Pancreas (tissue), 10 donors: ENCODE measurements at places on chromosomes 7 and 10.

DNA sequence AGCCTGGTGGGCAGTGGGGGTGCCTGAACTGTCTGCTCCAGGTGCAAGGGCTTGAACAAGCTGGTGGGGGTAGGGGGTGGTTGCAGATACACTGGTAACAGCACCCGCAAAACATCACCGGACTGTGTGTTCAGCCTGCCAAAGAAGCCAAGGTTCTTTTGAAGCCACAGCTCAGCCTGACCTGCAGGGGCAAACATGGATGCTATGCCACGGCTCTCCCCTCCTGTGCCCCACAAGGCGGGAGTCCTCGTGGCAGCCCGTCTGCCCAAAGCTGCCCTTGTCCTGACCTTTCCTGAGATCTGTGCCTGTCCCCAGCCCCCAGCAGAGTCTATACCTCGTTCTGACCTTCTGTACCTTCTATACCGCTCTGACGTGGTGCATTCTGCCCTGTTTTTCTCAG lies 285.7 kb downstream of the GLRX3 start:
- DNase-seq = no peak
- H3K27ac ChIP-seq = no peak overlapping the region
- H3K27me3 ChIP-seq = no peaks in the 10 kb centered on the region

GRCh38 chr10:31261511-31262311 lies 57.3 kb upstream of the ZEB1 start:
- no peaks in the 10 kb centered on the region for H3K36me3 ChIP-seq
- H3K27ac ChIP-seq = no peak overlapping the region
- no peak for DNase-seq

DNA sequence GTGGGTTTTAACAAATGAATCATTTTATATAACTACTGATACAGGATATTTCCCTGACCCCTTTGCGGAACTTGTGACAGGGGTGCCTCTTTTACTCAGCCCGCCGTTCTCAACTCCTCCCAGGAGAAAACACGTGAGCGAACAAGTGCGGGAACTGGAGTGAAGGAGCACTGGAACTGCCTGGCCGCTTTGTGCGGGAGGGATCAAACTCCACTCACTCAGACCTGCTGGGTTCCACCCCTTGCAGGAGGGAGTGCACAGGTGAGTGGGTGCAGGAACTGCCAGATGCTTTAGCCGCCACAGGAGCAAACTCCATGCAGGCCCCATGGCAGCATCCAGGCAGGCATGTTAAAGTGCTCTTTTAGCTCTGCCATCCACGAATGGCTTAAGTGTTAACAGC lies 513.4 kb upstream of the GRM3 start:
- no peaks in the 10 kb centered on the region for H3K36me3 ChIP-seq
- H3K27me3 ChIP-seq = no peaks in the 10 kb centered on the region
- no peak overlapping the region for H3K4me3 ChIP-seq
- no peak for DNase-seq

DNA sequence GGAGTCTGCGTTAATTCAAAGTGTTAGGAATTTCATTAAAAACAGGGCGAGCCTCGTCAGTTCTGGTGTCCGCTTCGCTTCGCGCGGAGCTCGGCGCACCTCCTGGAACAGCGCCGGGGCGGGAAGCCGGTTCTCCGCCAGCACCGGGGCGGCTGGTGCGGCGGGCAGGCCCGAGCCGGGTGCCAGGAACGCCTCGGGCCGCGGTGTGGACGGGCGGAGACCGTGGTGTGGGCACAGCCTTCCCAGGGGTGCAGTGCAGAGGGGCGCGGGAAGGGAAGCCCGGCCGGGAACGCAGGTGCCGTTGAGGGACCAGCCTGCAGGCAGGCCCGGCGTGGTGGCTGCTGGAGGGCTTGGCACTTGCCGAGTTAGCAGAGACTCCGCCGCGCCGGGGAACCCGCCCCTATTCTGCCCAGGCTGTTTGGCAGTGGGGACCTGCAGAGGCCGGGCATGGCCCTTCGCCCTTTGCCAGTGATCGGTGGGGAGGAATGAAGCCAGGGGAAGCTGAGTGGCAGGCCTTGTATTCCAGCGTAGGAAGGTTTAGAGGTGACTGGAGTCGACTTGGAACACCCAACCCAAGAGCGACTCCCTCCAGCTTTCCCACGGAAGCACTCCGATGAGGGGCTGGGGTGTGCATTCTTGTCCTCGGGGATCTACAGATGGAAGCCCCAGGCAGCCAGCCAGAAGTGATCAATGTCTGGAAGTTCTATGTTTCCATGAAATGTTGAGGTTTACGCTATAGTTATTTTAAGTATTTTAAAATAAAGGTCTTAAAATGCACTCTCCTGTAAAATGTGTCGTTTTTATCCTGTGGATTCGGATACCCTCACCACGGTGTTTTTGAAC lies 945 bp upstream of the RHEB start:
- H3K27me3 ChIP-seq = no peaks in the 10 kb centered on the region
- DNase-seq = peak; percentile 69
- peak overlapping the region; percentile 97 for H3K27ac ChIP-seq
- H3K4me1 ChIP-seq = peaks cover 23% of the 10 kb centered on the region
- peak overlapping the region; percentile 13 for H3K4me3 ChIP-seq
- no peaks in the 10 kb centered on the region for H3K36me3 ChIP-seq

- H3K27me3 ChIP-seq = no peaks in the 10 kb centered on the region
- H3K27ac ChIP-seq = no peak overlapping the region
- DNase-seq = no peak
- no peak overlapping the region for H3K4me3 ChIP-seq
- no peaks in the 10 kb centered on the region for H3K36me3 ChIP-seq
These were observed 213.2 kb upstream of the RHOBTB1 start for GRCh38 chr10:61157182-61157581.

DNA sequence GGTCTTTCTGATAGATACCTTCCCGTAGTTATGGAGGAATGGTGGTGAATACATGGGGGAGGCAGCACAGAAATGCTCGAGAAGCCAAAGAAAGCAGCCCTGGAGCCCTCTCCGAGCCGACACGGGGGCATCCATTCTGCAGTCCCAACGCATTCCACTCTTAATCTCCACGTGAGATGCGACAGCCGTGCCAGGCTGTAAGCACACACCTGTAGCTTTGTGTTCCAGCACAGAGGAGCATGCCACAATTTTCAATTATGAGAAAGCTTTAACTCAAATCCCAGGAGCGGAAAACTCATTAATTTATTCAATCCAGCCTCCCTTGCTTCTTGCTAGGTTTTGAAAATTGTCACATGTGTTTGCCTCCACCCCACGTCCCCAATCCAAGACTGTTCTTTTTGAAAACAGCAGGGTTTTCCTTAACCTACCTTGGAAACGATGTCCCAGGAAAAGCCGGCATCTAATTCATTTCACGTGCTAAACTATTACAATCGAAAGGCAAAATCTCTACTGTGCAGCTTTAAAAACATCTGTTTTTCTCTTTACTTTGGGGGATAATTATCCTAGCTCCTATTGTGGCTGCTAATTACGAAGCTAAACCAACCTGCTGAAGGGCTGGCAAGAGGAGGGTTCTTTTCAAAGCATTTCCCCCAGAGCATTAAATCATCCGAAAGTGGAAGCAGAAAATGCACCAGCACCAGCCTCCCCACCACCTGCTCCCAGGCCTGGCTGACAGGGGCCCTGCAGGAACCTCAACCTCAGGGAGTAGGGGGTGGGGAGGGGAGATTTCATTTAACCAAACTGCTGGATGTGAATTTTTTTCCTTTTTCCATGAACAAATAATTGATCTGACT lies 56.0 kb upstream of the CHST15 start:
- no peaks in the 10 kb centered on the region for H3K36me3 ChIP-seq
- H3K27me3 ChIP-seq = no peaks in the 10 kb centered on the region
- DNase-seq = no peak

GRCh38 chr10:131743190-131744151 lies 157.3 kb upstream of the PPP2R2D start:
- no peak overlapping the region for H3K4me3 ChIP-seq
- H3K27me3 ChIP-seq = peaks cover 3% of the 10 kb centered on the region
- H3K4me1 ChIP-seq = no peaks in the 10 kb centered on the region
- H3K27ac ChIP-seq = no peak overlapping the region

- H3K36me3 ChIP-seq = no peaks in the 10 kb centered on the region
- DNase-seq = no peak
- H3K4me3 ChIP-seq = no peak overlapping the region
These were observed 326.6 kb upstream of the KLF6 start for GRCh38 chr10:4111643-4112042.

GRCh38 chr7:150450491-150451001 lies at the start of gene GIMAP8:
TSS of gene GIMAP8 (plus strand) at chr7:150450630. CDS start at chr7:150466699, 16,069 bp downstream.
- no peaks in the 10 kb centered on the region for H3K4me1 ChIP-seq
- H3K27me3 ChIP-seq = no peaks in the 10 kb centered on the region
- no peaks in the 10 kb centered on the region for H3K36me3 ChIP-seq

DNA sequence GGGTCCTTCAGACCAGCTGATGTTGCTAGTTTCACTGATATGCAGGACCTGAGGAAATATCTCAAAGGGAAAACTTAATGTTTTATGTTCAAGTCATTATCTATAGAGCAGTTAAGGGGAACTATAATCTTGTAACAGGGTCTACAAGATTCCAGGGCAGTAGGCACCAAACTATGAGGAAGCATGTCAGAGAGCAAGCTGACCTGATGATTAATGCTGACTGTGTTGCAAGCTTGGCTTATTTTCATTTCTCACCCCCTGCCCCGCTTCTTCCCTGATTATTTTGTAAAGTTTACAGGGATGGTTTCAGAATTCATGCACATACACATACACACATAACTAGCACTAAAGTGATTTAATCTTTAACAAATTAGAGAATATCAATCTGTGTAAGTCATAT lies 84.3 kb upstream of the CACNA2D1 start:
- H3K27me3 ChIP-seq = no peaks in the 10 kb centered on the region
- H3K27ac ChIP-seq = no peak overlapping the region
- no peaks in the 10 kb centered on the region for H3K4me1 ChIP-seq
- no peak overlapping the region for H3K4me3 ChIP-seq
- H3K36me3 ChIP-seq = no peaks in the 10 kb centered on the region

- no peaks in the 10 kb centered on the region for H3K4me1 ChIP-seq
- no peaks in the 10 kb centered on the region for H3K36me3 ChIP-seq
- H3K27me3 ChIP-seq = no peaks in the 10 kb centered on the region
- no peak overlapping the region for H3K4me3 ChIP-seq
- no peak overlapping the region for H3K27ac ChIP-seq
These were observed 16.7 kb upstream of the SYPL1 start for GRCh38 chr7:106128836-106129235.

DNA sequence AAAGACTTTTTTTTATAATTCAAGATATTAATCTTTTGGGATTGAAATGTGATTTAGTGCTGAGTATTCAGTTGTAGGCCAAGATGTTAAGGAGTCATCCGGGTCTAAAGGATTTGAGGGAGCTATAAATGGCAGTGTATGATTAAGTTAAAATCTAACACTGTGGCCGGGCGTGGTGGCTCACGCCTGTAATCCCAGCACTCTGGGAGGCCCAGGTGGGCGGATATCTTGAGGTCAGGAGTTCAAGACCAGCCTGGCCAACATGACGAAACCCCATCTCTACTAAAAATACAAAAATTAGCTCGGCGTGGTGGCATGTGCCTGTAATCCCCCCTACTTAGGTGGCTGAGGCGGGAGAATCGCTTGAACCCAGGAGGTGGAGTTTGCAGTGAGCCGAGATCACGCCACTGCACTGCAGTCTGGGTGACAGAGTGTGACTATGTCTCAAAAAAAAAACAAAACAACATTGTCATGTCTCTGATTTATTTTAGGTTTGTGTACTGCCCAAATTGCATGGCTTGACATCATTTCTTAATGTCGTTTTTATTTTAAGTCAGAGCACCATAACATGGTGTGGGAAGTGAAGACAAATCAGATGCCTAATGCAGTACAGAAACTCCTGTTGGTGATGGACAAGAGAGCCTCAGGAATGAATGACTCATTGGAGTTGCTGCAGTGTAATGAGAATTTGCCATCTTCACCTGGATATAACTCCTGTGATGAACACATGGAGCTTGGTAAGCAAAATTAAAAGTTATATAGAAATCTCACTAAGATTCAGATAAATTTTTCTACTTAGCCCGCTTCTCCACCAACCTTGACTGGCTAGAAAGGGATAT lies 10.7 kb downstream of the HBP1 start:
- H3K27me3 ChIP-seq = no peaks in the 10 kb centered on the region
- no peak overlapping the region for H3K27ac ChIP-seq
- peaks cover 5% of the 10 kb centered on the region for H3K4me1 ChIP-seq
- peaks cover 5% of the 10 kb centered on the region for H3K36me3 ChIP-seq

GRCh38 chr10:71754562-71754961 lies 18.8 kb downstream of the VSIR start:
- H3K27me3 ChIP-seq = no peaks in the 10 kb centered on the region
- H3K36me3 ChIP-seq = no peaks in the 10 kb centered on the region
- no peaks in the 10 kb centered on the region for H3K4me1 ChIP-seq

GRCh38 chr7:16986755-16987154 lies 105.0 kb upstream of the AGR3 start:
- DNase-seq = no peak
- H3K27ac ChIP-seq = no peak overlapping the region
- H3K27me3 ChIP-seq = no peaks in the 10 kb centered on the region

DNA sequence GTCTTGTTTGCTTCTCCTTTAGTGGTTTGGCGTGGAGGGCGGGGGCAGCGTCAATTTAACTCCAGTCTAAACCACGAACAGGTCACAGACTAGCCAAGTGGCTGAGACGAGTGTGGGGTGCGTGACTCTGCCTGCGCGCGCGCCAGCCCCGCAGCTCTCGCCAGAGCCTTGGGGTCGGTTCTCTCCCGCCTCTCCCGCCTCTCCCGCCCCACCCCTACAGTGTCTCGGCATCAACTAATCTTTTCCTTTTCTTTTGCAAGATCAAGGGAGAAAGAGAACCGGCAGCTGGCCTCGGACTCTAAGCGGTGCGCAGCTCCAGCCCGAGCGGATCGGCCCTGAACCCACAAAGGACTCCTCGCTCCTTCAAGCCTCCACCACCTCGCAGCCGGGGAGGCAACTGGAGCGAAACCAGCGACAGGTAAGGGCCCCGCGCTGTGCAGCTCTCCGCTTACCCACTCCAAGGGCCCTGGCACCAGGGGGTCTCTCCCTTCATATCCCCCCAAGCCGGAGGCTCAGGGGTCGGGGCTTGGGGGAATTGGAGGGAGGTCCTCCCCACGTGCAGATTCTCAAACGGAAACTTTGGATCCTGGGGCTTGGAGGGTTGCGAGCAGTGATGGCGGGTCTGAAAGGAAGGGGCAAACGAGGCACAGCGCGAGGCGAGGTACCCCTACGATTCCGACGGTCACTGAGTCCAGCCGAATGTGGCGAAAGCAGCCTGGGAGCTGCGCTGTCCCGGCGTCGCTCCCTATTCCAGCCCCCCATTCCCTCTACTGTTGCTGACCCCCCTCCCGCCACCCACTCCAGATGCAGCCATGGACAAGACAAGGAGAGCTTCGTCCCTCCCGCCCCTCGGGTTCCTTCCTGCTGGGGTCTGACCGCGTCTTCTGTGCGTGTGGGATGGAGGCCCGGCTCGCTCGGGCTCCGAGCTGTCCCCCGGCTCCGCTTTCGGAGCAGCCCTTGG lies 829 bp downstream of the CHRM2 start:
- no peak for DNase-seq
- no peaks in the 10 kb centered on the region for H3K4me1 ChIP-seq
- no peak overlapping the region for H3K4me3 ChIP-seq

- peak overlapping the region; percentile 48 for H3K27ac ChIP-seq
- H3K4me1 ChIP-seq = peaks cover 13% of the 10 kb centered on the region
These were observed 17.7 kb downstream of the WDR91 start for GRCh38 chr7:135193615-135194081.

GRCh38 chr10:116590590-116591444 lies at the start of gene PNLIPRP1:
TSS of gene PNLIPRP1 (plus strand) at chr10:116590959. CDS start at chr10:116591130, 171 bp downstream.
- H3K36me3 ChIP-seq = peaks cover 28% of the 10 kb centered on the region
- no peaks in the 10 kb centered on the region for H3K27me3 ChIP-seq
- peaks cover 13% of the 10 kb centered on the region for H3K4me1 ChIP-seq

GRCh38 chr10:76302481-76302880 lies 871.1 kb downstream of the LRMDA start:
- H3K4me3 ChIP-seq = no peak overlapping the region
- no peak for DNase-seq
- no peaks in the 10 kb centered on the region for H3K27me3 ChIP-seq
- no peak overlapping the region for H3K27ac ChIP-seq
- peaks cover 22% of the 10 kb centered on the region for H3K4me1 ChIP-seq

GRCh38 chr10:12909836-12910185 lies 91.7 kb downstream of the CCDC3 start:
- no peak for DNase-seq
- no peak overlapping the region for H3K4me3 ChIP-seq
- no peaks in the 10 kb centered on the region for H3K4me1 ChIP-seq
- no peak overlapping the region for H3K27ac ChIP-seq
- no peaks in the 10 kb centered on the region for H3K36me3 ChIP-seq
